ENCODE measurements at places on chromosomes 12 and 14.

GRCh38 chr14:76987956-76988520 lies 40.5 kb downstream of the IRF2BPL start:
- no peak for DNase-seq

- DNase-seq: no peak
Measured at GRCh38 chr12:128680555-128680954, 143.2 kb downstream of the SLC15A4 start.

DNA sequence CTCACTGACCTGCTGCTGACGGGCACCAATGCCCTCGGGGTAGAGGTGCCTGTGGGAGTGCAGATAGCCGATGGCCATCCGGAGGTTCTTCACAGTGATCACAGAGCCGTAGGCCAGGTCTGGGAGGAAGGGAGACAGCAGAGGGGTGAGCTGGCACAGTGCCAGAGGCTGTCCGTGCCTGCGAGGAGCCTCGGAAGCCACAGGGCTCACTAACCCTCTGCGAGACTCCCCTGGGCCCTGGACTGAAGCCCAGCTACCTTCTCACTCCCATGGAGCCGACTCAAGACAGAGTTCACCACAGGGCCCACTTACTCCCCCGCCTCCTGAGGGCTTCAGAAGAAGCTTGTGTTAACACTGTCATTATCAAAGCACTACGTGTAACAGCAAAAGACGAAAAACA lies 24.5 kb downstream of the POMT2 start:
- no peak for DNase-seq

- DNase-seq: no peak
Measured at GRCh38 chr14:94850309-94851211, 80.6 kb upstream of the GSC start.

Data from cerebellum (tissue), 4 donors.